ENCODE measurements at places on chromosomes 16 and 17. TPM values are rescaled to one million over a fixed set of nuclear protein-coding genes. Genes with fewer than 3 reads are reported as not detected.
A peak's percentile ranks its signal among the peaks of the same experiment; 100 is the strongest.

DNA sequence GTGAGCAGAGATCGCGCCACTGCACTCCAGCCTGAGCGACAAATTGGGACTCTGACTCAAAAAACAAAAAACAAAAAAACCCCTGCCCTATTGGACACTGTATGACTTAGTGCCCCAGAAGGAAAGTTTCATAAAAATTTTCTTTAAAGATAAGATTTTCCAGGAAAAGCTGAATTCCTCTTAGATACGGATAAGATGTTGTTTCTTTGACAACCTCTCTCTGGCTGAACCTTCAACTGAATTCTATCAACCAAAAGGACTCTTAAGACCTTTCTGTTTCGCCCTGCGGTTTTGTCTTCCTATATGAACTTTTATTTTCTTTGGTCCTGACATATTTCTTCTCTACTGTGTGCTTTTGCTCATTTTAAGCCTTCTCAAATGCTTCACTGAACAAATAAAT lies 35.8 kb downstream of the CPPED1 start:
- no peak for DNase-seq

DNA sequence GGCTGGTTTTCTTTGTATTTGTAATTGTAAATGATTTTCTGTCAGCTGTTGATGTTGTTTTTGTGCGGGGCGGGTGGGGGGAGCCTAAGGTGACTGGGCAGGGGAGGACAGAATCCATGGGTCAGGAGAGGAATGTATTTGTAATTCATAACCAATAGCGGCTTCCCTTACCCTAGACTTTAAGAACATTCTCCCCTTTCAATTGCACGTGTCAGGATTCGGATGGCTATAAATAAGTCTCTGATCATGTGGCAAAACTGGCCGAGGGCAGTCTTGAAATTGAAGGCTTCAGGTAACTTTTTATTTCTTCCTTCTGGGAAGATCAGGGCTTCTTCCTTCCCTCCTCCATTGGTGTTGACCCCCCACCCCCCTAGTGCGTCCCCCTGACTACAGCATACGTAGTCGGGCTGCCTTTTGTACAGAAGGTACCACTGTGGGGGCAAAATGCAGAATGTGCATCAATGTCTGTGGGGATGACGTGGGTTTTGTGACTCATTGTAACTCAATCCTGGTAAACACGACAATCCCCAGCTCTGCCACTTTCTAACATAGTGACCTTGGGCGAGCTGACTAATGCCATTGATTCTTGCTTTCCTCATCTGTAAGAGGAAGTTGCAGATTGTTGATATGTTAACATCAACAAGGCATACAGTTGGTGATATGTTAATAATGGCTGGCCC lies 16.2 kb downstream of the MARCHF10 start:
- DNase-seq, result no peak

- no peak for DNase-seq
These were observed 18.7 kb upstream of the OR3A1 start for GRCh38 chr17:3316836-3317235.

DNA sequence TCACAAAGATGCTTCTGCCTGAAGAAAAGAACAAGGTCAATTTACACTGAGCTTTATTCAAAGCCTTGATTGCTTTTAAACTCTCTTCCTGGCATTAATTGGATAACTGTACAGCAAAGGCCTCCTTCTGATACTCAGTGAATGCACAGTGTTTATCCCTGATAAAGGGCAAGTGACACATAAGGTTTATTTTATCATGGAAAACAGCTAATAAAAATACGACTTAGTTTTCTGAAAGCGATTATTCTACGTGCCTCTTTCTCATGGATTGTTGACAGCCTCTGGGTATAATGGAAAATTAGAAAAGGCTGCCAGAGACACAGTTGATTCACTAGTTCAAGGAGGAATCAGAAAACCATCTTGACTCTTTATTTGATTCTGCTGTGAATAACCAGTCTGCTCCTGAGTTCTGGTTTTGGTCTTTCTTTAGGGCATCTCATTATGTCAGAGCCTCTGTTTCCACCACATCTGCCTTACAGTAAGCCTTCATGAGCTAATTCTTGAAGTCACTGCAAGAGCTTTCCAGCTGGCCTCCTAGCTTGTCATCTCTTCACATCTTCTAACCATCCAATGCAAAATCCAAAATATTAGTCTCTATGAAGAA lies 212.9 kb downstream of the CNTNAP4 start:
- DNase-seq, result no peak

- no peak for DNase-seq
These were observed 66.2 kb downstream of the IRF8 start for GRCh38 chr16:85965125-85965524.

DNA sequence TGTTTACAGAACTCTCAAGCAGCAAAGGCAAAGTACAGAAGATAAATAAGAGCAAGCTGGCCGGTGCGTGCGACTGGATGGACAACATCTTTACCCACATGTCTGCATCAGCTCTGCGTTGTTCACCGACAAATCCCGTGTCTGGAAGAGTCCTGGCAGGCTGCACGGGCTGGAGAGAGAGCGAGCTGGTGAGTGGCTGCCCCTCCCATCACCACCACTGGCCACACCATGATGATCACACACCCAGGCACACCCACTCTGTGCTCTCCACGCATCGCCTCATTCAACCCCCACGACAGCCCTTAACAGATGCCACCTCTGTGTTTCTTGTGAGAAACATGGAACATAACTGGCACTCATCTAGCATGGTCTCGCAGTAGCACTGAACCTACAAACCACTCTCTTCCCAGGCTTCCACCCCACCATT lies 59.2 kb downstream of the ANKRD11 start:
- DNase-seq, result no peak

DNA sequence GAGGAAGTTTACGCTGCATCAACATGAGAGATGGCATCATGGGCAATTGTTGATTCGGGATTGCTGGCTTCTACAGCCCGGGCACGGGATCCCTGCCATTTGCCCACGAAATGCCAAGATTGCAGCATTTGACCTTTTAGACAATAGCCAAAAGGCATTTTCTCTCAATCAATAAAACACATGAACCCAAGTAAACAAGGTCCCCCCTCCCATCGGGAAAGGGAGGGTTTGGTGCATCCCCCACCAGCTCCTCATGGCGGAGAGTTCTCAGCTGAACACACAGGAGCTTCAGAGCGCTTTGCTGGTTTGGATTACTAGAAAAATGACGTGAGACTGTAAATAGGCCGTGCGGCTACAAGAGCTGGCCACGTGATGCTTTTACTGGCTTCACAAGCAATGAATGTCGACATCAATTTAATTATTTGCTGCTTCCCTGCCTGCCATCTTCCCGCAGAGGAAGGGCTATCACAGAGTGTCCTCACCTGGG lies 147.6 kb downstream of the C16orf95 start:
- no peak for DNase-seq

- no peak for DNase-seq
These were observed 7.6 kb downstream of the NXPH3 start for GRCh38 chr17:49583226-49583625.

DNA sequence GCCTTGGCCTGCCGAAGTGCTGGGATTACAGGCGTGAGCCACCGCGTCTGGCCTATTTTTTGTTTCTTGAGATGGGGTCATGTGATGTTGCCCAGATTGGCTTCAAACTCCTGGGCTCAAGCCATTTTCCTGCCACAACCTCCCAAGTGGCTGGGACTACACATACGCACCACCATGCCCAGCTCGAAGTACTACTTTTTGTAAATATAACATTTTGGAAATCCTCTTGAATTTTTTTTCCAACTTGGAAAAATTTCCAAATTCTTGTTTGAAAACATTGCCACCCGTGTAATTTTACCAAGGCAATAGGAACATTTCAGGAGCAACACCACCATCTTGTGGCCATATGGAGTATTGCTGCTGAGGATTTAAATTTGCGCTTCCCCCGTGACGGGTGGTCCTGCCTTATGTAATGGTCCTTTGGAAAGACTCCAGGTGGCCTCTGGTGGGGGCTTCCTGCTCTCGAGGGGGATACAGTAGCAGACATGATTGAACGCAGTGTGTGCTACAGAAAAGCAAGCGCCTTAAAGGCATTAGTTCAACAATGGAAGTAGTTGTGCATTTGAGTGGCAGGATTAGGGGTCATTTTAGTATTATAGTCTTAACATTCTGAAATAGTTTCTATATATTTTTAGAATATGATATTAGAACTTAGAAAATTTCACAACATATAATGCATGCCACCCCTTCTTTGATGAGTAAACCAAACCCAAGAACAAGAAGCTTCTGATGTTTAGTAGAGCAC lies 8.0 kb downstream of the FLYWCH1 start:
- no peak for DNase-seq

DNA sequence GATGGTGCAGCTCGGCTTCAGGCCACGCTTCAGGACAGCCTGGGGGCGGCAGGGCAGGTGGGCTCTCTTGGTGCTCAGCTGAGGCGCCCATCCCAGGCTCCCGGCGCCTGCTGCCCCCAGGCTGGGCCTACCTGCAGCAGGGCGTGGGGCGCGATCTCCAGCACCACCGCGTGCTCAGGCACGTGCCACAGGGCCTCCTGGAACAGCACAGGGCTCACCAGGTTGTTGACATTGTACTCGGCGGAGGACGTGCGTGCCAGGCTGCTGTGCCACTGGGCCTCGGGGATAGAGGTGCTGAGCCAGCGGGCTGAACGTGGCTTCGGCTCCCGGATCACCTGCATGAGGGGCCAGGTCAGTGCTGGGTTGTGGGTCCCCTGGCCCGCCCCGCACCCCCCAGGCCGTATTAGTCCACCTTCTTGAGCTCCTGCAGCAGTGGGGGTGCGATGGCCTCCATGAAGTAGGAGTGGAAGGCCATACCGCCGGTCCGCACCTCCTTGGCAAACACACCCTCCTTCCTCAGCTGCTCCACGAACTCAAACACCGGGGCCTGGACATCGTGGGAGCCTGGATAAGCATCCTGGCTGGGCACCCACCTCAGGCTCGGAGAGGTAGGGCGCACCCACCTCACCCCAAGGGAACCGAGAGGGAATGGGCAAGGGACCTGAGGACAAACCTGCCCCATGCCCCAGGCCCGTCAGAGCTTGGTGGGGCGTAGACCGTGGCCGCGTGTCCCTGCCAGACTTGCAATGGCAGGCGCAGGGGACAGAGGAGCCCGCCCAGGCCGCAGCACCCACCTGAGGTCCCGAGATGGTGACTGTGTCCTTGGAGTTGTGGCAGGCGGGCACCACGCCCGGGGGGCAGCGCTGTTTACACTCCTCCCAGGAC lies 9.0 kb downstream of the FASN start:
- peak; percentile 13 for DNase-seq

DNA sequence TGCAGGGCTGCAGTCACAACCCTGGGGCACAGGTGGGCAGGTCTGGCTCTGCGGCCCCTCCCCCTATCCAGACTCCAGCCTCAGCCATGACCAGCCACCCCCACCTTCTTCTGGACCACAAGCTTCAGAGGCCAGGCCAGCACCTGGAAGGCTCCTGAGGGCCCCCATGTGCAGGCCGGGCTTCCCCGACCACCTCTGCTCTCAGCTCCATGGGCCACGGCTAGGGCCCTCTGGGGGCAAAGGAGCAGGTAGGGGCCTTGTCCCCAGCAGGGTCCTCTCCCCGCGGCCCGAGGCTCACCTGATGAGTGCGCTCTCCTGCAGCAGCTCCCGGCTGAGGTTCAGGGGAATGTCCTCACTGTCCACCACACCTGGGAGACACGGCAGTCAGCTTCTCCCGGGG lies 16.9 kb downstream of the DNASE1 start:
- no peak for DNase-seq

DNA sequence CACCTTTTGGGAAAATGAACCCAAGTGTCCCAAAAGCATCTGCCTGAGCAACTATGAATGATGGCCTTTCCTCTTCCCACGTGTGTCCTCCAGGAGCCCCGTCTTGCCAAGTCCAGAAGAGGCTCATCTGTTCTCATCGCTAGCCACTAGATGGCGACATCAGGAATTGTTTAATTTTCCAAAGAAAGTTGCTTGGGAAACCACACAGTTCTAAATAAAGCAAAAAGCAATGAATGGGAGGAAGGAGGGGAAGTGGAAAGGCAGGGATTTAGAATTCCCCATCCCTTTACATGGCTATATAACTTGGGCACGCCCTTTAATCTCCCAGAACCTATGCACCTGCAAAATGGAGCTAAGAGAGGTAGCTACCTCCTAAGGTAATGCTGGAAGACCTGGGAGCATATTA lies 9.0 kb upstream of the CDH5 start:
- no peak for DNase-seq

GRCh38 chr16:88680554-88681083 lies 5.7 kb downstream of the SNAI3 start:
- no peak for DNase-seq

DNA sequence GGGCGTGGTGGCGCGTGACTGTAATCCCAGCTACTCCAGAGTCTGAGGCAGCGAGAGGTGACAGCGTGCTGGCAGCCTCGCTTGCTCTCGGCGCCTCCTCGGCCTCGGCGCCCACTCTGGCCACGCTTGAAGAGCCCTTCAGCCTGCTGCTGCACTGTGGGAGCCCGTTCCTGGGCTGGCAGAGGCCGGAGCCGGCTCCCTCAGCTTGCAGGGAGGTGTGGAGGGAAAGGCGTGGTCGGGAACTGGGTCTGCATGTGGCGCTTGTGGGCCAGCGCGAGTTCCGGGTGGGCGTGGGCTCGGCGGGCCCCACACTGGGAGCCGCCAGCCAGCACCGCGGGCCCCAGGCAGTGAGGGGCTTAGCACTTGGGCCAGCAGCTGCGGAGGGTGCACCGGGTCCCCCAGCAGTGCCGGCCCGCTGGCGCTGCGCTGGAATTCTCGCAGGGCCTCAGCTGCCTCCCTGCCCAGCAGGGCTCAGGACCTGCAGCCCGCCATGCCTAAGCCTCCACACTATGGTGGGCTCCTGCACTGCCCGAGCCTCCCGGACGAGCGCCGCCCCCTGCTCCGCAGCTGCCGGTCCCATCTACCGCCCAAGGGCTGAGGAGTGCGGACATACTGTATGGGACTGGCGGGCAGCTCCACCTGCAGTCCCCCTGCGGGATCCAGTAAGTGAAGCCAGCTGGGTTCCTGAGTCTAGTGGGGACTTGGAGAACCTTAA lies 1093.3 kb upstream of the CDH8 start:
- DNase-seq, result no peak

- no peak for DNase-seq
These were observed 2.9 kb upstream of the HIC1 start for GRCh38 chr17:2051933-2052559.

- no peak for DNase-seq
These were observed 237.1 kb downstream of the SHISA9 start for GRCh38 chr16:13138528-13138927.

CDH1 gene
- 0.11 TPM for total RNA-seq

C16orf89 gene
- 5.9 TPM for total RNA-seq

KRT9 gene
- not detected for total RNA-seq

HEATR9 gene
- not detected for total RNA-seq

PKD1 gene
- total RNA-seq, result 83.9 TPM

TBC1D3E gene
- total RNA-seq, result not detected

TMEM235 gene
- total RNA-seq, result not detected
